ENCODE measurements at places on chromosomes 5 and 9.
A peak's percentile ranks its signal among the peaks of the same experiment; 100 is the strongest.

GRCh38 chr9:93592008-93592642 is 15.7 kb downstream of the PHF2 start:
- no peak for DNase-seq

GRCh38 chr5:141298376-141298775 is 5.5 kb downstream of the SLC25A2 start:
- DNase-seq, result no peak

DNA sequence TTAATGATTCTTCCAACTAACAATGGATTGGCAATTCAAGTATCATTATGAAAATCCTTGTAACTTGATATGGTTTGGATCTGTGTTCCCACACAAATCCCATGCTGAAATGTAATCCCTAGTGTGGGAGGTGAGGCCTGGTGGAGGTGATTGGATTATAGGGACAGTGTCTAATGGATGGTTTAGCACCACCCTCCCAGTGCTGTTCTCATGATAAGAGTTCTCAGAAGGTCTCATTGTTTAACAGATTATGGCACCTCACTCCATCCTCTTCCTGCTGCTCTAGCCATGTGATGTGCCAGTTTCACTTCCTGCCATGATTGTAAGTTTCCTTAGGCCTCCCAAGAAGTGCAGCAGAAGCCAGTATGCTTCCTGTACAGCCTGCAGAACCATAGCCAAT is 1116.2 kb upstream of the EDIL3 start:
- no peak for DNase-seq

- no peak for DNase-seq
Measured at GRCh38 chr9:127817881-127818434, 15.3 kb downstream of the FPGS start.

DNA sequence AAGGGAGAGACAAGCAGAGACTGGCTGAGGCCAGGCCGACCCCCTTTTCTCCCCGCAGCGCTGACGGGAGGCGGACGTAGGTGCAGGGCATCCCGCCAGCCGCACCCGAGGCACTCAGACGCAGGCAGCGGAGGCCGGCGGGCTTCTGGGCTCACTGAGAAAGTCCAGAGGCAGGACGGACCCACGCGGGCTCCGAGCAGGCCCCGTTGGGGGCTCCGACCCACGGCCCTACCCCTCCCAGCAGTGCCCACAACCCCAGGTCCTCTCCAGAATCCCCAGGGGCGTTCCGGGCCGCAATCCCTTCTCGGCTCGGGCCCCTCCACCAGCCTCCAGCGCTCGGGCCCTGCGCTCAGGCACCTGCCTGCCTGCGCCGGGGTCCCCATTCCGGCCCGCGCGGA is 543 bp downstream of the MTMR12 start:
- peak; percentile 29 for DNase-seq

DNA sequence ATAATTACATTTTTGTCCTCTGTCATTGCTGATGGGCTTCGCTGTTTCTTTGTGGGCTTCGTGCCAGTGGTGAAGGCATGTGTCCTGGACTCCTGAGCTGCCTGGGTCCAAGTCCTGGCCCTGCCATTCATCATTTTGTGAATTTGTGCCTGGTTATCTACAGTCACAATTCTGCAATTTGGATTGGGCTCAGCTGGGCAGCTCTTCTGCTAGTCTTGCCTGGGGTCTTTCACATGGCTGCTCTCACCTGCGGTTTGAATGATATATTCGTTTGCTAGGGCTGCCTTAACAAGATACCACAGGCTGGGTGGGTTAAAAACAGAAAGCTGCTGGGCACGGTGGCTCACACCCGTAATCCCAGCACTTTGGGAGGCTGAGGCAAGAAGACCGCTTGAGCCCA is 192.7 kb upstream of the IER5L start:
- no peak for DNase-seq

Data from COR-L47 (cell line).